Astrocyte of the cerebellum (primary cell): ENCODE measurements at places on chromosomes 1 and 21.

DNA sequence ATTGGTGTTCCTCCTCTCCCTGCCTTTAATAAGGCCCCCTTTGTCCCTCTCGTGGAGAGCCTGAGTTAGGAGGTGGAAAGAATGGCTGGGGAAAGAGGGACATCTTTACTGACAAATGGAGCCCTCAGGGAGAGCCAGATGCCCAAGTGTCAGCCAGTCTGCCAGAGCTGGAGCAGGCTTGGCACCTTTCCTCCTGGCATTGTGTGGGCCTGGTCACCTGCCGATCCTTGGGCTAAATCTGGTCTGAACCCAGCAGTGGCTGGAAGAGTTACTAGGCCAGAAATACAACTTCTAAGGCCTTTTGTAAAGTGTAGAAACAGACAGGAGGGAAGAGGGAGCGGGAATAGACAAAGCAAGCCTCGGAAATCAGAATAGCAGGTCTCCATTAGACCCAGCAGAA, 24.9 kb downstream of the VANGL1 start:
- DNase-seq: no peak

GRCh38 chr21:42252778-42253340, 33.9 kb downstream of the ABCG1 start:
- DNase-seq: no peak

- no peak for DNase-seq
Observed at GRCh38 chr1:235888119-235888643, 21.5 kb upstream of the LYST start.

DNA sequence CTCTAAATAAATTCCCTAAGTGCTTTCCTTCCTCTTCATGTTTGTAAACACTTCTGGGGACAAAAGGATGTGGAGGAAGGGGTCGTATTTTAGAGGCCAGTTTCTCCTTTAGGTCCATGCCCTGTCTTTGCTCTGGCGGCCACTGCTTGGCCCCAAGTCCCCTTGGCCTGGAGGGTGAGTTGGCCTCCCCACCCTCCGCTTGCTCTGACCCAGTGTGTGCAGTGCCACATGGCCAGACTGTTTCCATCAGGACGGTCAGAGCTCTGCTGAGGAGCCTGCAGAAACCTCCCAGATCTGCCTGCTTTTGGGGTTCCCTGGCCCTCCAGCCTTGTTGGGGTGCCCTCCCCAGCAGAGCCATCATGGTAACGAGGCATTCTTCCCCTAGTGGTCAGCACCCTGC, 127.8 kb downstream of the CAMTA1 start:
- DNase-seq: no peak

DNA sequence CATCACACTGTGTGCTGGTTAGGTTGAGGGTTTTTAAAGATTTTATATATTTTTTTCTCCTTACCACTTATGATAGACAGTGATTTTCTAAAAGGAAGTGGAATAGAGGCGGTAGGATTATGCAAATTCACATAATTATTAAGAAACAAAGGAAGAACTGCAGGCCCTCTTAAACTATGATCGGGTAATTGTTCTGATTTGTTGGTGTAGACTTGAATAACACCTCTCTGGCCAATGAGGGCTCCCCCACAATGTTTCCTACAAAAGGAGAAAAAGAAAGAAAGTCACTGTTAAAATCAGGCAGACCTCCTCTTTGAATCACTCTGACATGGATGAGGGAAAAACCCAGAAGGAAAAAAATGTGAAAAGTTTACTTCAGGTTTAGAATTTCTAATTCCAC, 241.6 kb downstream of the RPS6KC1 start:
- DNase-seq: no peak

GRCh38 chr1:56806804-56807203, 12.4 kb downstream of the FYB2 start:
- DNase-seq: no peak

GRCh38 chr1:167587872-167588271, 34.3 kb upstream of the CREG1 start:
- no peak for DNase-seq

DNA sequence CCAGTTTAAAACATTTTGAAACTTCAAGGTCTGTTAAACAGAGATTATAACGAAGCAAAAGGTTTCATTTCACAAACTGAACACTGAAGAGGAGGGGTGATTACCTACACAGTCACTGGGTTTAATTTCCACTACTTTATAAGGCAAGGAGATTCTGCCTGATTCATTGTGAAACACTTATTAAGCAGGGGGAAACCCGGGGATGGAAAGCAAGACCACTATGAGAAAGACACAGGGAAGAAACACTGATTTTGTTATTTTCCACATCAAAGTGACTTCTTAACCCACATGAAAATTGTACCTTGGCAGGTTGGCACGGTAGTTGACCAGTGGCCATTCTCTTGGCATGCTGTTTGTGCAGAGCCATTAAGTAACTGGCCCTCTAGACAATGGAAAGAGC, 8.1 kb upstream of the F5 start:
- no peak for DNase-seq

GRCh38 chr1:21293537-21294265, 3.4 kb upstream of the ECE1 start:
- DNase-seq: no peak

DNA sequence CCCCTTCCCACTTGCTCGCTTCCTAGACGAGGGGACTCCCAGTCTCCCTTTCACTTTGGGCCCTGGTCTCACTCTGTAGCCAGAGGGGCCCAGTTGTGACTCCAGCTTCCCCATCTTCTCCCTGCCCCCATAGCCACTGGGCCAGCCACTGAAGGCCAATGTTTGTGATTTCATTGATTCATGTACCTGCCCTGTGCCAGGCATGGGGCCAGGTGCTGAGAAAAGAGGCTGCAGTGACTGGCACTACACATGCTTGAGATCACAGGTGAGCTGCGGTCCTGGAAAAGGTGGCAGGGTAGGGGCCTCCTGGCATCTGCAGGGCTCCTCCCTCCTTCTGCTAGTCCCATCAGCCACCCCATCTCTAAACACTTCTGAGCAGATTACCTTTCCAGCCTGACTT, 345.3 kb upstream of the VAMP3 start:
- DNase-seq: no peak

DNA sequence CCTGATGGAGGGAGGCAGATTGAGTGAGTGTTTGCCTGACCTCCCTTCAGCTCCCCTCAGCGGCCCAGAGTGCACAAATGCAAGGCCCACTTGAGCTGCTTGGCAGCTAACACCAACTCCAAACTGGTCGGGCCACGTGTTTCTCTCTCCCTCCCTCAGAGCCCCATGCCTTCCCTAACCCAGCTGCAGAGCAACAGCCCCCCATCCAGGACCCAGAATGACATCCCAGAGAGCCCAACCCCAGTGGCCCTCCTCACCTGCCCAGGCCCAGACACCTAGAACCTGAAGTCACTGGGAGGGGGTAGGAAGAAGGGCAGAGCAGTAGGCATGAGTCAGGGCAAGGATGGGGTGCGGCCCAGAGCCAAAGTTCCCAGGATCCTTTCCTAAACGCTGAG, 789 bp upstream of the S100A14 start:
- no peak for DNase-seq

DNA sequence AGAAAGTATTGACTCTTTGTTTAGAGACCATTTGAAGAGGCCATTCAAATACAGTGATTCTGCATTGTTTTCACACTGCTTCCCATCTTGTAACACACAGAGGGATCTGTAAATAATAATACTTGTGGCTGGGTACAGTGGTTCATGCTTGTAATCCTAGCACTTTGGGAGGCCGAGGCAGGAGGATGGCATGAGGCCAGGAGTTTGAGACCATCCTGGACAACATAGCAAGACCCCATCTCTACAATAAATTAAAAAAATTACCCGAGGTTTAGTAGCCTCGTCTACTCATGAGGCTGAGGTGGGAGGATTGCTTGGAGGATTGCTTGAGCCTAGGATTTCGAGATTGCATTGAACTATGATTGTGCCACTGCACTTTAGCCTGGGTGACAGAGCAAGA, 5.7 kb downstream of the ZMYM4 start:
- DNase-seq: no peak

GRCh38 chr1:36560621-36561360, 78.1 kb upstream of the CSF3R start:
- DNase-seq: no peak

DNA sequence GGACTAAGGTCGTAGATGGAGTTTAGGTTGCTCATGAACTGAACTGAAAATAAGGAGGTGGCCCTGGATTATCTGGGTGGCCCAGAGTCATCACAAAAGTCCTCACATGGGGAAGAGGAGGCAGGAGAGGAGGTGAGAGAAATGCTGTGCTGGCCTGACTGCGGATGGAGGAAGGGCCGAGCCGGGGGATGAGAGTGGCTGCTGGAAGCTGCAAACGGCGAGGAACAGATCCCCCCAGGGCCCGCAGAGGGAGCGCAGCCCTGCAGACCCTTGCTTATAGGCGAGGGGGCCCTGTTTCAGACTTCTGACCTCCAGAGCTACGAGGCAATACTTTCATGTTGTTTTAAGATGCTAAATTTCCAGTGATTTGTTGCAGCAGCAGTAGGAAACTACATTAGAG, 102.7 kb upstream of the C1orf174 start:
- DNase-seq: no peak

GRCh38 chr1:27090911-27091310, 64.0 kb downstream of the SLC9A1 start:
- DNase-seq: no peak

DNA sequence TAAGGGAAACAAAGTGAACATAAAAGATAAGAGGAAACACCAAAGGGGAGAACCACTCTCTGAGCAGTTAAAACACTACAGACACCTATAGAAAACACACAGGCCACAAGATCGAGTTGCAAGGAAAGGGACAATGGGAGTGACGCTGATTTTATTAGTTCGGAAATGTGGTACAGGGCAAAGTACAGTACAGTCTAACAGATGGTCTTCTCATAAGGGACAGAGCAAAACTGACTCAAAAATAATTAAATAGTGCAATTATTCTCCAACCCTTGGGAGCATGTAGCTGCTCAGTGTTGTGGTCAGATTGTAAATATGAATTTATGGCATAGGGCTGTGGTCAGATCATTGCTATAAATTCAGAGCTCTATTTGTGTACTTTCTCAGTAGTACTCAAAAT, 352.0 kb downstream of the USH2A start:
- DNase-seq: no peak

- DNase-seq: no peak
Observed at GRCh38 chr1:183106166-183106565, 79.9 kb upstream of the LAMC2 start.

DNA sequence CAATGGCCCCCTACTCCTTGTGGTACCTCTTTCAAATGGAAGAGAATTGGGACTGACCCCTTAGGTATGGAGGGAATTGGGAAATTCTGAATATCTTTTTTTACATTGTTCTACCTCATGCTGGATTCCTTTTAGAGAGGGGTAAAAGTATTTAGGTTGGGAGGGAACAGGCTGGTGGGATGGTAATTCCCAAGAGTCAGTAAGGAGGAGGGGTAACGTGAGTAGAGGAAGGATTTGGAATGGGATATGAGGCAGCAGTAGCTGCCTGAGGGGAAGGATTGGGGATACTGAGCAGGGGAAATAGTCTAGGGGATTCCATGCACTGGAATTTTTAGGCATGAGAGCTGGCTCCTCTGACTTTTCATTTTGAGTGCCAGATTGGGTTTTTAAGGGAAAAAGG, 3.8 kb upstream of the AADACL3 start:
- no peak for DNase-seq

- DNase-seq: no peak
Observed at GRCh38 chr1:92990828-92991227, 29.6 kb upstream of the DIPK1A start.

- DNase-seq: no peak
Observed at GRCh38 chr1:238221738-238222137, 331.0 kb upstream of the ZP4 start.

DNA sequence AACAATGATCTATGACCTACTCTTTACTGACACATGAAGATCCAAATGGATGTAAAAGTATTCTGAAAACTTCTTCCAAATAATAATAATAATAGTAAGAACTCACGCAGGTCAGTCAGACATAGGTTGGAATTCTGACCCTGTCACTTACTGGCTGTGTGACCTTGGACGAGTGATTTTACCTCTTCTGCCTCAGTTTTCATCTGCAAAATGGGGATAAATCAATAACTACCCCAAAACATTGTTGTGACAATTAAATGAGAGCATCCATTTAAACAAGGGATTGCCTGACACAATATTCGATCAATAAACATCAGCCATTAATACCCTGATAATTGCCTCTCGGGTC, 556 bp downstream of the MECR start:
- DNase-seq: no peak

GRCh38 chr1:29549001-29549400, 312.7 kb downstream of the PTPRU start:
- no peak for DNase-seq

DNA sequence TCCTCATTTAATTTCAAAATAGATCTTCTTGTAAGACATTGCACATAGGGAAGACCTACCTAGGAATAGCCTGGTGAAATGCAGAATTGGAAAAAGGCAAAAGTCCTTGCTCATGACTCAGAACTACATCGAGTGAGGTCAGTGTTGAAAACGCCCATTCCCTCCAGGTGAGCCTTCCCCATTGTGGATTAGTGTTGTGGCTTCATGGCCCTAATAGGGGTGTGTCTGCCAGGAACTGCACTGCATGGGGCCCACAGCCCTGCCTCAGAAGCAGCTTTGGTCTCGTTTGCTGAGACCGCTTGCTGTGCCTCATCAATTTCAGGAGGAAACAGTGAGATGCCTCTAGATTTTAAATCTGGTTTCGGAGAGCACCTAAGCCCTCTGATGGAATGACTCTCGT, 17.0 kb downstream of the TFF3 start:
- no peak for DNase-seq

GRCh38 chr1:183003203-183003602, 20.0 kb upstream of the LAMC1 start:
- DNase-seq: no peak

- no peak for DNase-seq
Observed at GRCh38 chr1:77649127-77649526, 33.3 kb downstream of the ZZZ3 start.

GRCh38 chr21:43943512-43944077, 68.5 kb upstream of the TRAPPC10 start:
- no peak for DNase-seq

- DNase-seq: no peak
Observed at GRCh38 chr1:199867601-199868000, 159.9 kb upstream of the NR5A2 start.

GRCh38 chr1:230868736-230869385, 540 bp upstream of the C1orf198 start:
- no peak for DNase-seq

GRCh38 chr1:176880955-176881595, 283.4 kb downstream of the ASTN1 start:
- DNase-seq: peak; percentile 58

DNA sequence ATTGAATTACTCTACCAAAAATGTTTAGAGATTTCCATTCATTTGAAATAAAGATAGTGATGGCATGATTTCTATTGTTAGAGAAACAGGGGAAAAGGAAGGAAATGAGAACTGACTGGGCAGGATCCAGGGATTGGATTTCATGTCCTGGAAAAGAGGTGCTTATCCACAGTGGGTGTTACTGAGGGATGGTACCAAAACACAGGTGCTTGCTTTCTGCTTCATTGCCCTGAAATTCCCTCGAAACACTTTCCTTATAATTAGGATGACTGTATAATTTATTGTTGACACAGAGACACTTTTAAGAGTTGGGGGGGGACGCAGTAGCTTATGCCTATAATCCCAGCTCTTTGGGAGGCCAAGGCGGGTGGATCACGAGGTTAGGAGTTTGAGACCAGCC, 185.0 kb upstream of the KCNK2 start:
- no peak for DNase-seq

- no peak for DNase-seq
Observed at GRCh38 chr1:81431624-81432000, 369.1 kb upstream of the ADGRL2 start.

- DNase-seq: no peak
Observed at GRCh38 chr1:243727503-243728203, 122.4 kb downstream of the AKT3 start.

GRCh38 chr21:18368205-18368604, 35.4 kb downstream of the TMPRSS15 start:
- no peak for DNase-seq
